ENCODE measurements at places on chromosomes 2 and 18.

- DNase-seq = no peak
Observed at GRCh38 chr2:151638990-151639389, 95.3 kb downstream of the NEB start.

GRCh38 chr2:191304939-191305875 is 60.0 kb downstream of the MYO1B start:
- DNase-seq = no peak

DNA sequence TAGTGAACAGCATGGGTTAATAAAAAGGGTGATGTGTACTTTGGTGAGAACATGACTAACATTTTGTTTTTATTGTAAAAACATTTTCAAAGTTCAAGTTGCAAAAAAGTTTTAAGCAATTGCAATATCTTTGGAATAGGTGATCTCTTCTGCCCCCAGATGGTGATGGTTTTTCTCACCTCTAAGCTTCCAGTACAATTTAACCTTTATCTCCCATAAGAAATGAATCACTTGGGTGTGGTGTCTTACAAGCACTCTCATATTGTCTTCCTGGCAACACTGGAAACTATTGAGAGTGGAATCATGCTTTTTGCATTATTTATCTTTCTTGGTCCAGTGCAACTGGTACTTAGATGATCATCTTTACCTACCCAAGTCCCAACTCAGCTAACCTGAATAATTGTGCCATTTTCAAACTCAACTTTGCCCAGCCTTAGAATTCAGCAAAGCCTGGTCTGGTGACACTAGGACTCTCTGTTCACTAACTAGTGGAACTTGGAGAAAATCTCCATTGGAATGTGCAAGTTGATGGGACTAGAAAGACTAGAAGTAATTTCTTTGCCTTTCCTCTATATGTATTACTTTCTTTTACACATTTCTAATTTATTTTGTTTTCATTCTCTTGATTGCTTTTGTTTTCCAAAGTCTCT is 964.7 kb upstream of the ZEB2 start:
- DNase-seq = no peak

DNA sequence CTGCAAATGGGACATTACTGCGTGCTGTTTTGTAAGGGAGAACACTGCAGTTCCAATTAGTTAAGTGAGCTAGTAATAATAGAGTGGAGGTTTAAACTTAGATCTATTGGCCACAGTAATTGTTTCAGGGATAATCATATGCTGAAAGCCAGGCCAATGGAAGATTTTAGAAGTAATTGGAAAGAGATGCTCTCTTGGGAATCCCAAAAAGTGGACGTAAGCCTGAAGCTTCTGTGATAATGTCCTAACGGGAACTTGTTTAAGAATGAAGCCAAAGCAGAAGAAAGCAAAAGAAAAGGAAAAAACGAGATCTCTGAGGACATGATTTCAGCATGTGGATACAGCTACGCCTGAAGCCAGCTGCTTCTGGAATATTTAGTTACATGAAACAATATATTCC is 594.6 kb downstream of the SLC4A3 start:
- DNase-seq = no peak

DNA sequence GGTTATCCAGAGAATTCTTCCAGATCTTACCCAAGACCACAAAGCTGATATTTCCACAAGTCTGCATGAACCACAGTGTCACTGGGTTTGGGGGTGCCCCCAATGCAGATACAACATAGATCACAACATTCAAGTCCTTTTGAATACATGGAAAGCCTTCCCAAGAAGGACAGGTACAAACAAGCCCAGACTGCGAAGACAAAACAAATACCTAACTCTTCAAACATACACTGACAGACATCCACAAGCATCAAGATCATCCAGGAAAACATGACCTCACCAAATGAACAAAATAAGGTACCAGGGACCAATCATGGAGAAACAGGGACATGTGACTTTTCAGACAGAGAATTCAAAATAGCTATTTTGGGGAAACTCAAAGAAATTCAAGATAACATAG is 93.1 kb downstream of the MDH1 start:
- no peak for DNase-seq

DNA sequence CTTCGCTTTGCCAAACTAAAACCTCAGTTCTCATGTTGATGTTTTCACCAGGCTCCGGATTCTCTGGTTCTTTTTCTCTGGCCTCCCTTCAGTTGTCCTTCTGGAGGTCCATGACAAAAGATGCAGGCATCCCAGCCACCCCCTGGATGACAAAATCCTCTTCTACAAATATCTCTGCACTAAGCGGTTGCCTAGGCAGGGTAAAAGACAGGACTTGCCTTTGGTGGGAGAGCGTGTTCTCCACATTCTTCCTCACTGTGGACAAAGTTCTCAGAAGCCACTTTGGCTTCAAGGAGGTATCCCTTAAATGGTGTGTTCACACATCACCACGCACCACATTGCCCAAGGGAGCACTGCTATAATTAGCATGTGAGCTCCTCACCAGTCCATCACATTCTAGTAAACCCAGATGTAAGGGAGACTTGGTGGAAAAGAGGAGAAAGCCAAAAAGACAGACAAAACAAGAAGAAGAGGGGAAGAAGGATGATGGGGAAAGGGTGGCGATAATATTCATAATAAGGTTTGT is 23.6 kb upstream of the MRPL33 start:
- no peak for DNase-seq

DNA sequence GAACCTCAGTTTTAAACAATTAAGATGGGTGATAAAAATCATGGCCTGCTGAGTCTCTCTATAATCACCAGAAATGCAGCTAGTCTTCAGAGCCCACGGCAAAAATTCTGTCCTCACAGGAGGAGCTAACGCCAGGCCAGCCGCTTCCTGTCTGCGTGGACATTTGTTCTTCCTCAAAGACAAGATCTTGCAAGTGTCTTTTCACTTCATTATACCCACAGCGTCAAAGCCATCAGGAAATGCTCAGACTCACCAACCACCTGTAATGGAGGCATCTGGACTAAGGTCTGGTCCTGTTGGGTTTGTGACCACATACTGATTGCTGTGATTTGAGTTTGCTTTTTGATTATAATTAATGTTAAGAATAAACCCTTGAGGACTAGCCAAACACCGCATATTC is 473.8 kb upstream of the MC4R start:
- no peak for DNase-seq

DNA sequence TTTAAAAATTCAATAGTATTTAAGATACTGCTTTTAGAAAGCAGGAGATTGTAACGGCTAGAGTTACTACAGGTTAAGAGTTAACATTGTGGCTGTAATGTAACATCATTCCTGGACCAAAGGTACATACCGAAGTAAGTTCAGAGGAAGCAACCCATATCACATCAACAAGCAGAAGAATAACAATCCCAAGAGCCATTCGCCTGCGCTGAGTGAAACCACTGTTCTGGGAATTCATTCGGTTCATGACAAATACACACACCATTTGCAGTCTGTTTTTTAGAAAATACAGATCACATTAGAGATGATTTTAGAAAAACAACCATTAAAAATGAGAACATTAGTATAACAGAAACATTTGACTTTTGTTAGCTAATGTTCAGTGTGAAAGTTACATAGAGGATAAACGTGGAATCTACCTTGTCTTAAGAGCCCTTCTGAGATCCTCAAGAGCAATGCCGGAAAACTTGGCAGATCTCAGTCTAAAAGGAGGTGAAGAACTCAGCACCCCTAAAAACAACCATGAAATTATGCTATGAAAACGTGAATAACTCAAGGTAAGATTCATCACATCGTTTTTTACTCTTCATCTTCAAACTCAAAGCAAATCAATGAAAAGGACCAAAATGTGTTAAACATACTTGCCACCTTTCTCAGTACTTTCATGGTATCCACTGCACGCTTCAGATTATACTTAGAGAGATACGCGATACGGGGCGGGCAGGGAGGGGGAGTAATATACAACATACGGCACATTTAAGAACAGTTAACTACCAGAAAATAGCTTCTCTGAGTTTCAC is 1.2 kb downstream of the SLC35F5 start:
- DNase-seq = no peak

- DNase-seq = no peak
Observed at GRCh38 chr2:121047383-121047782, 237.6 kb downstream of the TFCP2L1 start.

DNA sequence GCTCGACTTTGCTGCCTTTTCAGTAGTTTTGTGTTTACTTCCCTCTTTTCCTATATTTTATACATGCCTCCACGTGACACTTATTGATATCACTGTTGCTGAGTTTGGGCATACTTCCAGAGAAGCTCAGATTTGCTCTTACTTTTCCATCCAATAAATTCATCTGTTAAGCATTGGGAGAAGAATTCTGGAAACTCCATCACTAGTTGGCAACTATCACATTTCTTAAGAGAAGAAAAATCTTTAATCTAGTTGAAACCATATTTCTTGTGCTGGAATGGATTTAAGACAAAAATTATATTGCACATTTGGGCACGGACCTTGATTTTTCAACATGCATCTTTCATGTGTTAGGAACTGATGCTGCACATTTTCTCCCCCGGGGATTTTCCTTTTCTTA is 52.6 kb upstream of the CPO start:
- DNase-seq = no peak

GRCh38 chr18:46411191-46411828 is 245.7 kb downstream of the LOXHD1 start:
- DNase-seq = no peak

GRCh38 chr18:53753601-53754000 is 470.9 kb downstream of the MBD2 start:
- no peak for DNase-seq

DNA sequence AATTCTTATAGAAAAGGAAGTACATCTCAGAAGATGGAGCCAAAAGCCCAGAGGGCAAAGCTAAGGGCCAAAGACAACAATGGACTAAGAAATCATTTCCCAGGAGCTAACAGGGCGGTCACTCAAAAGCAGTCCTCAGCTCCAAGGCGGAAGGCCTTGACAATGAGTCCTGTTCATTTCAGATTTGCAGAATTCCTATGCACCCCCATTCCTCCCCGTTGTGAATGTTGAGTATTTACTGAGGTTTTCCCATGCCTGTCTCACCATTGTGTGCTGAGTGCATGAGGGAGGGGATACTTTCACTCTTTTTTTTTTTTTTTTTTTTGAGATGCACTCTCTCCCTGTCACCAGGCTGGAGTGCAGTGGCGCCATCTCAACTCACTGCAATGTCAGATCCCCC is 18.8 kb upstream of the DTNB start:
- no peak for DNase-seq

GRCh38 chr2:95030496-95030895 is 5.0 kb downstream of the MAL start:
- DNase-seq = no peak

- DNase-seq = no peak
Observed at GRCh38 chr18:47087676-47088075, 52.3 kb upstream of the ELOA2 start.

- DNase-seq = no peak
Observed at GRCh38 chr2:184879671-184880070, 281.3 kb downstream of the ZNF804A start.

DNA sequence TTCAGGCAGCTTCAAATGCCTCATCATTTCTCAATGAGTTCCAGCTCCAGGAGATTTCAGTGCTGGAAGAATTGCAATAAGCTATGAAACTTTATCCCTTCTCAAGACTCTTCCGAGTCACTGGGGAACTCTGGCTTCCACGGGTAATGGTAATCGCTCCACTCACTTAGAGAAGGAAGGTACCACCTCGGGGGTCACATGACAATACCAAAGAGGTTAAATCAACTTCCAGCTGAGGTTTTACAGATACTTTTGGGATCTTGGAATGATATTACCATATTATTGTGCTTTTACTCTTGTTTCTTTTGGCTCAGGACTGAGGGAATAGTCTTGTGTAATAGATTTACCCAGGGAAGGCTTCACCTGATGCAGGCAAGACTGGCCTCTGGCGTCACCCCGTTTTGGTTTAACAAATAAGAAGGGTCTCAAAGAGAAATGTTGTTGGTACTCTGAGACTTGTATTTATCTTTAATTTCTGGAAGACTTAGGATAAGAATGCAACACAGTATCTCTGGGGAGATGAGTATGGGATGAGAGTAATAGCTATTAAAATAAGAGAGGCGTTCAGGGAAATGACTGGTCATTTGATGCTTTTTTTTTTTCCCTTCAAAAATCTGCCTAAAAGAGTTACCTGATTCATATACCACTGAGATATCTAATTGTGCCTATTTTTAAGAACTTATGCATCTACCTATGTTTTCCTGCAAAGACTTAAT is 316.9 kb upstream of the ZEB2 start:
- no peak for DNase-seq

DNA sequence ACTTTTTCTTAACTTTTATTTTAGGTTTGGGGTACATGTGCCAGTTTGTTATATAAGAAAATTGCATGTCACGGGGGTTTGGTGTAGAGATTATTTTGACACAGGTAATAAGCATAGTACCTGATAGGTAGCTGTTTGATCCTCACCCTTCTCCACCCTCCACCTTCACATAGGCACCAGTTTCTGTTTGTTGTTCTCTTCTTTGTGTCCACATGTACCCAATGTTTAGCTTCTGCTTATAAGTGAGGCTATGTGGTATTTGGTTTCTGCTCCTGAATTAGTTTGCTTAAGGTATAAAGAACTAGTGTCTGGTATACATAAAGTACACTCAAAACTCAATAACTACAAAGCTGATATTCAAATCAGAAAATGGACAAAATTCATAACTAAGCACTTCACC is 654.6 kb upstream of the LINC00305 start:
- no peak for DNase-seq

DNA sequence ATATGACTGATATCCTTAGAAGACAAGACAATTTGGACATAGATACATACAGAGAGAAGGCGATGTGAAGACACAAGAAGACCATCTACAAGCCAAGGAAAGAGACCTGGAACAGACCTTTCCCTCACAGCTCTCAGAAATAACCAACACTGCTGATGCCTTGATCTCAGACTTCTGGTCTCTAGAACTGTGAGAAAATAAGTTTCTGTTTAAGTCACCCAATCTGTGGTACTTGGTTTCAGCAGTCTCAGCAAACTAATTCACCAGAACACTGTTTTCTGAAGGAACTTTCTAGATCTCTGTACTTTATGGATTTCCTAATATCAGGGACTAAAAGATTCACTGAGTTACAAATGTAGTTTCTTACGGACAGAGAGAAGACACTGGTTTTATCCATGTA is 58.8 kb downstream of the NAB1 start:
- DNase-seq = no peak

DNA sequence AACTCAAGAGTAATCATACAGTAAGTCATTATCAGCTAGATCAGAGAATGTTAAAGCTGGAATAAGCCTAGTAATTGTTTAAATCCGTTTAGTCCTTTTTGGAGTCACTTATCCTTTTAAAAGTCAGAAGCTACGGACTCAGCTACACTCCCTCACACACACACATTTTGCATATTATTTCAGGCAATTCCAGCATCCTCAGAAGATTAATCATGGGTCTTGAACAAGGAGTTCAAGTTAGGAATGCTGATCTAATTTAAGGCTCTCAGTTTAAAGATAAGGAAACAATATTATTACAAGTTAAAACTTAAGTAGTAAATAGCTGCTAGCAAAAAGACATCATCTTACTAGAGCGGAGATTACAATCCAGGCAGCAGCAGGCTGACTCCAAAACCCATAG is 74.3 kb downstream of the GTF3C3 start:
- no peak for DNase-seq

GRCh38 chr2:158676295-158676694 is 118.8 kb upstream of the DAPL1 start:
- no peak for DNase-seq

GRCh38 chr2:3356799-3357198 is 20.8 kb downstream of the EIPR1 start:
- no peak for DNase-seq

- DNase-seq = no peak
Observed at GRCh38 chr18:79765491-79766245, 32.1 kb upstream of the KCNG2 start.

GRCh38 chr2:153661801-153662200 is 183.2 kb upstream of the RPRM start:
- no peak for DNase-seq

GRCh38 chr2:23445450-23445868 is 60.5 kb downstream of the KLHL29 start:
- no peak for DNase-seq
